ENCODE measurements at places on chromosomes 4 and X. TPM values are rescaled to one million over a fixed set of nuclear protein-coding genes. Genes with fewer than 3 reads are reported as not detected.

DNA sequence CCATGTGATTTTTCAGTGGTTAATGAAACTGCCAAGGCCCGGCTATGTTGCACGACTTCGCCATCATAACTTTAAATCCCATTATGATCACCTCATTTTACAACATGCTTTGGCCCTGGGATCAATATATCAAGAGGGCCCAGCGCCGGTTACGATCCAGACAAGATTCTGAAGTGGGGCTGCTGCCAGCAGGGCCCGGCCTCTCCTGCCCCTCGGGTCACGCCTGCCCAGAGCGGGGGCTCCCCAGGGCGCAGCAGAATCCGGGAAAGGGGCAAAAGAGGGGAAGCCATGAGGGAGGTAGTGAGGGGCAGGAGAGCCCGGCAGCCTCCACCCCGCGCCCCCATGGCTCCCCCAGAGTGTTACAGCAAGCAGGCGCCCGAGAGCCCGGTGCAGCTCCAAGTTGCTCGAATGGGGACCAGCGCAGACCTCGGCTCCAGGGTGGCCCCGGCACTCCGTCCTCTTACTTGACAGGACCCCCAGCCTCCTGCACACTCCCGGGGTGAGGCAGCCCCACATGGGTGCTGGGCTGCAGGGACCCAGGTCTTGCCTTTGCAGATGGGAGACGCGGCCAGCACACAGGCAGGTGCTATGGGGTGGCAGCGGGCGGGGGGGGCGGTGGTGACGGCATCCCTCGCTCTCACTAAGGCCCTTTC is 129.8 kb upstream of the NKX1-1 start:
- H3K36me3 ChIP-seq, result no peaks in the 10 kb centered on the region
- H3K4me3 ChIP-seq, result no peak overlapping the region
- no peak overlapping the region for H3K27ac ChIP-seq
- no peak for DNase-seq

SPANXB1 gene
- total RNA-seq, result not detected

GRCh38 chr4:106034220-106034619 is 138.9 kb downstream of the NPNT start:
- H3K4me3 ChIP-seq, result no peak overlapping the region
- H3K36me3 ChIP-seq, result no peaks in the 10 kb centered on the region
- no peak for DNase-seq

DNA sequence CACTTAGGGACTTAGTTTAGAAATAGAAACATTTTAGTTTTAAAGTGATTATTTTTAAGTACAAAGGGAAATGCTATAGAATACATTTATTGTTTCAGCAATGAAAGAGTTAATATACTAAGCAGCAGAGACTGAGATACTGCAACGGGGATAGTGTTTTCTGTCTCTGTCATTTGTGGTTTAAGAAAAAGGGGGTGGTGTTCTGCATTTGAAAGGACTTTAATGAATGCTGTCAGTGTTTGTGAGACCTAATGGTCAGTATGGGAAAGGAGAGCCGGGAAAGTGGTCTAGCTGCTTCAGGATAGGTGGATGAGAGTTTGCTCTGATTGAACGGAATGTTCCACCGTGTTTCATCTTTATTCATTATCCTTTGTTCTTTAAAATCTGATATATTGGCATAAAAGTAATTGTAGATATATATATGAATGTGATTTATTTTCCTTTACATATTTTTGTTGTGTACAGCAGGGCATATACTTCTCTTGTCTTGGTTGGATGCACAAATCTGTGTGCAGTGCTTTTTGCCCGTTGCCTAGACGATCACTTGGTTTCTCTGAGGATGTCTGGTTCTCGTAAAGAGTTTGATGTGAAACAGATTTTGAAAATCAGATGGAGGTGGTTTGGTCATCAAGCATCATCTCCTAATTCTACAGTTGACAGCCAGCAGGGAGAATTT is at the start of gene KLHL5:
KLHL5 (plus strand) TSS at position 139 of the 676 bp plus-strand sequence; CDS start at position 560, 421 bp downstream.
- H3K36me3 ChIP-seq, result no peaks in the 10 kb centered on the region
- no peak within 1 kb of the TSS for H3K27ac ChIP-seq
- H3K27me3 ChIP-seq, result no peaks in the 10 kb centered on the region
- H3K4me3 ChIP-seq, result no peak within 1 kb of the TSS

SMIM9 gene
- total RNA-seq, result not detected

RBMXL3 gene
- not detected for total RNA-seq

IL13RA2 gene
- total RNA-seq, result not detected

DNA sequence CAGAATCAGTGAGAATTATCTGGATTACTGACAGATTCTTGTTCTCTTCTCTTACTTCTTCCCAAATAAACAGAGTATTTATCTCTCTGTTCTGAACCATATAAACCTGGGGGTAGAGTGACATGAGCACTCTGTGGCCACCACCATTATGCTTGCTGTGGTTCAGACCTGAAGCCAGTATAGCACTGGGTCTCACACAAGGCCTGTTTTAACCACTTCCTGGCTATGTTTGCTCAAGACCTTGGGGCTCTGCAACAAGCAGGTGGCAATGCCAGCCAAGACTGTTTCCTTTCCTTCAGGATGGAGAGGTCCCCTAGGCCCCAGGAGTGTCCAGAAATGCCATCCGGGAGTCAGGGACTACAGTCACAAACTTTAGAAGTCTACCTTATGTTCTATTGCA is 21.7 kb upstream of the HEPH start:
- DNase-seq, result peak; percentile 7
- H3K4me3 ChIP-seq, result no peak overlapping the region
- H3K36me3 ChIP-seq, result no peaks in the 10 kb centered on the region
- no peaks in the 10 kb centered on the region for H3K27me3 ChIP-seq
- H3K4me1 ChIP-seq, result no peaks in the 10 kb centered on the region

- no peak overlapping the region for H3K4me3 ChIP-seq
- peaks cover 4% of the 10 kb centered on the region for H3K27me3 ChIP-seq
- H3K36me3 ChIP-seq, result no peaks in the 10 kb centered on the region
- no peak overlapping the region for H3K27ac ChIP-seq
- DNase-seq, result no peak
These were observed 15.3 kb upstream of the SLC16A2 start for GRCh38 chrX:74405973-74406489.

DNA sequence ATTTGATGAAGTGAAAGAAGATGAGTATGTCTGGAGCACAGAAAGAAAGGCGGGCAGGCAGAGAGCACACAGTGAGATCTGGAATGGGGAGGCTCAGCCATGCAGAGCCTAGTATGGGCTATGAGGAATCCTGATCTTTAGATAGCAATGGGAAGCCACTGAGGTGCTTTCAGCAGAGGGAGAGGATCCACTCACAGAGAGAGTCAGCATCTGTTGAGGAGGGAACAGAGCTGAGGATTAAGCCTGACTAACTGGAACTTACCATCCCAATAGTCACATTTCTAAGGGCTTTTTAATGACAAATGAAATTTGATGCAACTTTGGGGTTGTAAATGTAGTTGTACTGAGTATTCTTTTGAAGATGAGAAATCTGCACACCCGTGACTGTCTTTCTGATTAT is 20.6 kb upstream of the FGFBP2 start:
- H3K4me1 ChIP-seq, result no peaks in the 10 kb centered on the region
- H3K27me3 ChIP-seq, result no peaks in the 10 kb centered on the region
- H3K36me3 ChIP-seq, result no peaks in the 10 kb centered on the region
- H3K27ac ChIP-seq, result no peak overlapping the region
- DNase-seq, result no peak

DNA sequence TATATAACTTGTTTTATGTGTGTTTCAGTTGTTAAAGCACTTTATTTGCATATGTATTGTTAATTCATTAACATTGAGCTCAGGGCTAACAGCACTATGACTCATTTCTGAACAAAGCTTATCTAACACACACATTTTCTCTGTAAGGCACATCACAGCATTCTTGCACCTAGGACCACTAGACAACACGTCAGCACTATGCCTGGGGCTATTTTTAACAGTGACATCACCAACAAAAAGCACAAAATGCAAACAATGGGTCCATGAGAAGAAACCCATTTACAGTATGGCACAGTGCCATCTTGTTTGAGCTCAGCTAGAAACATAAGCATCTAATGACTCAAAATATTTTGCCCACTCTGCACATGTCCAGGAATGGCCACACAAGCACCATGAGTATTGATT is 124.4 kb downstream of the RELL1 start:
- no peak overlapping the region for H3K27ac ChIP-seq
- no peaks in the 10 kb centered on the region for H3K27me3 ChIP-seq
- no peak overlapping the region for H3K4me3 ChIP-seq
- H3K4me1 ChIP-seq, result no peaks in the 10 kb centered on the region
- DNase-seq, result no peak

GRCh38 chr4:140602714-140603113 is 34.0 kb upstream of the UCP1 start:
- H3K27ac ChIP-seq, result no peak overlapping the region
- H3K4me1 ChIP-seq, result no peaks in the 10 kb centered on the region
- peaks cover 3% of the 10 kb centered on the region for H3K27me3 ChIP-seq

GRCh38 chrX:114774691-114775090 is 190.8 kb downstream of the HTR2C start:
- no peaks in the 10 kb centered on the region for H3K36me3 ChIP-seq
- H3K4me1 ChIP-seq, result no peaks in the 10 kb centered on the region
- H3K27me3 ChIP-seq, result no peaks in the 10 kb centered on the region
- H3K4me3 ChIP-seq, result no peak overlapping the region
- no peak overlapping the region for H3K27ac ChIP-seq

DNA sequence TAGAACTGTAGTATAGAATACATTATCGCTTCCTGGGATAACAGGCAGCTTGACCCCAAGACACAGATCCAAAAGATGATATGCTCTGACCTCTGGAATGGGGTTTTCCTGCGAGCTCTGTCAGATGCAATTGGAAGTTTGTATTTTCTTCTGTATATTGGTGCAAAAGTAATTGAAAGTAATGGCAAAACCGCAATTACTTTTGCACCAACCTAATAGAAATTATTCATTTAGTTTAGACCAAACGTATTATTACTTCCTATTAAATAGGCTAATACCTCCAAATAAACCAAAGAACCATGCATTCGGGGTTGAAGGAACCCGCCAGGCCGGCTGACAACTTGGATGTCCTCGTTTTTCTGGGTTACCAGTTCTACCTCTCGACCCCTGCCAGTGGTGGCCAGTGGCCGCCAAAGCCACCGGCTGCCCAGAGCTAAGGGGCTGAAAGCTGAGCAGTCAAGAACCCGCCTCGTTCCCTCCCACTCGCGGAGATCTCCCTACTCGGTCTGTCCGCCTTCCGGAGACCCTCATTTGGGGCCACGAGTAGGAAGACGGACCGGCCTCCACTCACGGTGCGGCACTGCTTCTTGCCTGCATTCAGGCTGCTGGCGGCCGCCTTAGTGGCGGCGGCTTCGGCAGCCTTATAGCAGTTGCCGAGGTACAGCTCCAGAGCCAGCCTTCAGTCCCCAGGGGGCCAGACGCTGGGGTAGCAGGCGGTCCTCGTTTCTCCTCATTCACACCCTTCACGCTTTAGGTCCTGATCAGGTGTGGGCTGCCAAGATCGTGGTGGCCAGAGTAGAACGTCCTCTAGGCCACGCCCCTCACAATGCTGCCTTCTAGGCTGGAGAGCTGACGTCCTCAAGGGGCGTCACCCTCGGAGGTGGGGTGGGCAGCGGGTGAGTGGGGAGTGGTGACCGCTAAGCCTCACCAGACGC is 121.9 kb downstream of the RBMX2 start:
- no peaks in the 10 kb centered on the region for H3K4me1 ChIP-seq
- H3K27me3 ChIP-seq, result no peaks in the 10 kb centered on the region
- DNase-seq, result no peak
- H3K36me3 ChIP-seq, result no peaks in the 10 kb centered on the region
- no peak overlapping the region for H3K27ac ChIP-seq

DNA sequence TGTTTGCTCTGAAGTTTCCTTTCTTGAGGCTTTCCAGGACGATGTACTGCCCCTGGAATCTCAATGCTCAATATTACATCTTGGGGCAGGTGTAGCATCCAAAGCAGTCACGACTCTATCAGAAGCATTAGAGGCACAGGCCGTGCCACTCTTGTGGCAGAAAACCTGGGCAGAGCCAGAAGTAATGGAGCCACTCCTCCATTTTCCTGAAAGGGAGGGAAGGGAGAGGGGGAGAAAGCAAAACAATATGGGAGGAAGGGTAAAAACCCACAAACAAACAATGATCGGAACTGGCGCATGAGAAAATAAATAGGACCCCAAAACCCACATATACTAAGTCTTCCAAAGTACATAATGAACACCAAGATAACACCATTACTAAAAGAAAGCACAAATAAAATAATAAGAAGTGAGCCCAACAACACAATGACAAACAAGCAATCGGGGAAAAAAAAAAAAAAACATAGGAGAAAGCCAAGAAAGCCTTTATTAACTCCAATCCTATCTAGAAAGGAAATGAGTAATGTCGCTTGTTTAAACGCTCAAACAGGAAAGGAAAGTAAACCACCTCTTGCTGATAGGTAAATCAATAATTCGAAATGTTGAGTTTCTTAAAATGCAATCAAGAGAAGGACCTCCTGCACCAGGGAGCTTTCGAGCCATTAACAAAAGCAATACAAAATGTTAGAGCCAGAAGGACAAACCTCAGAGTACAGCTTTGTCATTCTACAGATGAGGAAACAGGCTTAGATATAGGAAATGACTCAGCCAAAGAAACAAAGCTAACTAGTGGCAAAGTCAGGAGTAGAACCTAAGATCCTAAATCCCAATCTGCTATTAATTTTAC is 117.4 kb downstream of the ATRX start:
- H3K36me3 ChIP-seq, result no peaks in the 10 kb centered on the region
- no peaks in the 10 kb centered on the region for H3K27me3 ChIP-seq
- H3K27ac ChIP-seq, result no peak overlapping the region
- no peaks in the 10 kb centered on the region for H3K4me1 ChIP-seq

DNA sequence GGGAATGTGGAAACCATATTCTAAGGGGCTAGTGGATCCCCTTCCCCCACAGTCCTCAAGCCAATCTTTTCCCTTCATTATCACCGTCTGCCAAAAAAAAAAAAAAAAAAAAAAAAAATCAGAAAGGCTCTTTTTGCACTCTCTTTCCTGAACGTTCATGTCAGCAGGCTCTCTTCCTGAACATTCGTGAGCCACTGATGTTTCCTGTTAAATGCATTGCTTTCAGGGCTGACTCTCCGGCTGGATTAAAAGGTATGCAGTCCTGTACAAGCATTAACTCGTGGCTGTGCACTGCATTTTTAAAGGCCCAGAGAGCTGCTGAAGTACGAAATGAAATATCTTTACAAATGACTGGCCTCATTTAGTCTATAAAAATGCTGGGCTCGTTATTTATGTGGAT is 34.0 kb upstream of the TSPAN5 start:
- no peaks in the 10 kb centered on the region for H3K27me3 ChIP-seq
- no peak overlapping the region for H3K4me3 ChIP-seq
- DNase-seq, result no peak
- H3K27ac ChIP-seq, result no peak overlapping the region
- peaks cover 21% of the 10 kb centered on the region for H3K4me1 ChIP-seq

GRCh38 chrX:30622361-30622760 is 30.9 kb upstream of the GK start:
- no peak overlapping the region for H3K4me3 ChIP-seq
- H3K36me3 ChIP-seq, result no peaks in the 10 kb centered on the region
- H3K27me3 ChIP-seq, result no peaks in the 10 kb centered on the region
- no peaks in the 10 kb centered on the region for H3K4me1 ChIP-seq
- no peak overlapping the region for H3K27ac ChIP-seq

- no peaks in the 10 kb centered on the region for H3K27me3 ChIP-seq
- H3K27ac ChIP-seq, result no peak overlapping the region
- peaks cover 64% of the 10 kb centered on the region for H3K4me1 ChIP-seq
- H3K4me3 ChIP-seq, result no peak overlapping the region
- no peaks in the 10 kb centered on the region for H3K36me3 ChIP-seq
These were observed 65.5 kb upstream of the LAS1L start for GRCh38 chrX:65600106-65600505.

GBA3 gene
- not detected for total RNA-seq

GRCh38 chrX:119226446-119226845 is 9.6 kb upstream of the PGRMC1 start:
- no peak overlapping the region for H3K27ac ChIP-seq
- H3K36me3 ChIP-seq, result no peaks in the 10 kb centered on the region
- no peaks in the 10 kb centered on the region for H3K27me3 ChIP-seq
- no peaks in the 10 kb centered on the region for H3K4me1 ChIP-seq
- H3K4me3 ChIP-seq, result no peak overlapping the region
